ENCODE measurements at places on chromosomes 1 and 21.

DNA sequence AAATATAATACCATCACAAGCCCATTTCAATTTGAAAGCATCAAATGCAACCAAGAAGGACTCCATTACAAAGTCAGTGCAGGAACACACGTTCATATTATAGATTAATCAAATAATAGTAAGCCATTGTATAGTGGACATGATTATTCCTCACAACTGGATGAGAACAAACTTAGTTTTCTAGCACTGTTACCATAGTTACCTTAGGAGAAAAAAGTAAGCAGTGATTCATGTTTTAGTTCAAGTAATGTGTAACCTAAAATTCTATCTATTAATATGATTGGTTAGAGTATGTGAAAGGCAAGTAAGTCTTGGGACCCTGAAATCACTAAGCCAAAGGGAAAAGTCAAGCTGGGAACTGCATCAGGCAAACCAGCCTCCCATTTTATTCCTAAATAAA is 15.2 kb downstream of the SSX2IP start:
- DNase-seq: no peak

GRCh38 chr1:218347723-218348627 is 2.8 kb downstream of the TGFB2 start:
- DNase-seq: no peak

GRCh38 chr1:45112661-45113060 is 93.7 kb downstream of the ZSWIM5 start:
- no peak for DNase-seq

DNA sequence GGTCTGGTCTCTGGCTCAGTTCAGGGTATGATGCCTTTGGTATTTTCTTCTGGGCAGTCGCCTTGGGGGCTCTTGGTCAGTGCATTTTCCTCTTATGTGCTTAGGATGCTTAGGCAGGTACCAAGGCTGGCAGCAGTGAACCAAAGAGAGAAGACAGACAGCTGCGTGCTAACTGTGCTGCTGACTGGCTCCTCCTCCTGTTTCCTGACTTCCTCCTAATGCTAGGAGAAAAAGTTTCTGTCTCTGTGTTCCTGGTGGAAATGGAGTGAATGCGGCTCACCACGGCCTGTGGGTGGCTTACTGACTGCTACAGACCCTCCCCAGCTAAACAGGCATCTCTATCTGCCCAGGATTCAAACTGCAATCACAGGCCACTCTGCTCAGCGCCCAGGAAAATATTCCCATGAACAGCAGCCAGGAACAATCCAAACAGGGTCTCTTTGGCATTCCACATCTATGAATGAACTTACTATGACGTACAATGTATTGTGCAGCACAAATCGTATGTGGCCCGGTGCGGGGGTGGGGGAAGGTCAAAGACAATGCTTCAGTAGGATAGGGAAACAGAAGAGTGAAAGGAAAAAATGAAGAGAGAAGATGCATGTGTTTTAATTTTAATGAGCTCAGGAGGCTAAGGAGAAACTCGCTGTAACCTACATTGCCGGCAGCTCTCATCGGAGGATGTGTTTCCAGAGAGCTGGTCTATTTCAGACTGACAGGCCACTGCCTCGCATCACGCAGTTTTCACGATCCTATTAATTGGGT is 2.8 kb downstream of the ABCG1 start:
- DNase-seq: no peak

GRCh38 chr1:27572679-27573426 is 31.1 kb downstream of the AHDC1 start:
- no peak for DNase-seq

DNA sequence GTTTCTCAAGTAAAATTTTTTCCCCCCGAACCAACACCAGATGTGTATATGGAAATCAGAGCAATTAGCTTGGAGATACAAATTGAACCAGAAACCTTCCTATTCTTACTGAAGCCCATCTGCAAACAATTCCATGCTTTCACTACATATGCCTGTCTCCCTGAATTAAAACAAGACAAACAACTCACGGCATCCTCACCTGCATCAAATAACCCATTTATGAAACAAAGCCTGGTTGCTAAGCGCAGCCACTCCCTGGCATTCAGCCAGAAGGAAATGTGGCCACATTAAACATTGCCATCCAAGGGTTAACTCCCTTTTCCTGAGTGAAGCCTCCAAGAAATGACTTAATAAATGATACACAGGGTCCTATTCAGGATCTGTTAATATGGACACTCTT is 55.3 kb downstream of the APP start:
- peak; percentile 73 for DNase-seq

DNA sequence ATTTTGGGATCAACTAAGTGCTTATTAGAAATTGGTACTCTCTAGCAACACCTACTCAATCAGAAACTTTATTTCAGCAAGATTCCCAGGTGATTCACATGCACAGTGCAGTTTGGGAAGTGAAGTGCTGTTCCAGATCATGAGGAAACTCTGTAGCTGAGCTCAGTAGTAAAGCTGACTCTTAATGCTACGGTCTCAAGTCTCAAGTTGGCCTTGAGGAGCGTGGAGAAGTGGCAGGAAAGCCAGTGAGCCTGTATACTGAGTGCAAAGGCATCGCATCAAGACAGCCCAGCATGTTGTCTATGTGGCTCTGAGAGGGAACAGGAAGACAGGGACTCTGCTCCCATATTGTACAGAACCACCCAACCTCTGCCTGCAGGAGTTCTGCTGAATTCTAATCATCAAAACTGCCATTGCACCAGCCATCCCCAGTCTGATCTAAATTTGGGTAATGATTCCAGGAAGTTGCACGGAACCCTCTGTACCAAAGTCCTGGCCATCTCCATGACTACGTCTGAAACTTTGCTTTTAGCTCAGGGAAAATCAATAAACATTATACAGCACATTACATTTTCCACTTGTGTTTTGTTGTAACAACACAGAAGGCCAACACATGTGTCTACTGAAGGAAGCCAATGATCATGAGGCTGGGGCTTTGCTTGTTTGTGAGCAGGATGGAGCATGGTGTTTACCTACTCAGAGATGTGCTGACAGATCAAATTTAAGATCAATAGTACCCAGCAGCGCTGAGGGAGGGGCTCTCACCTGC is 105.1 kb upstream of the TLR5 start:
- DNase-seq: no peak

DNA sequence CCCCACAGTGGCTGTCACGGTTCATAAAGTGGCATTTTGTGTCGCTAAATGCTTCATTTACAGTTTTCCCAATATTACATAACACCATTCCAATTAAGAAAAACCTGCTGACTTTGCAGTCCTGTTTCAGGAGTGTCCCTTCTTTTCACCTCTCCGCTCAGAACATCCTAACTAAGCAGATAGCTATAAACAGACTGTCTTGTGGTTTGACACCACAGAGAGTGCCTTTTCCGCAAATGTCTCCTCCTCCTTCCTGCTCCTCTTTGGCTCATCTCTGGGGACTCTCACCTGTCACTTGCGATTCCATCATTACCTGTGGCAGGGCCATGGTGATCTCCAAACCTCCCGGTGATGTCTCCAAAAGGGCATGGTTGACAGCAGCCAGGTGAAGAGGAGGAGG is 119.0 kb downstream of the CNIH3 start:
- no peak for DNase-seq

DNA sequence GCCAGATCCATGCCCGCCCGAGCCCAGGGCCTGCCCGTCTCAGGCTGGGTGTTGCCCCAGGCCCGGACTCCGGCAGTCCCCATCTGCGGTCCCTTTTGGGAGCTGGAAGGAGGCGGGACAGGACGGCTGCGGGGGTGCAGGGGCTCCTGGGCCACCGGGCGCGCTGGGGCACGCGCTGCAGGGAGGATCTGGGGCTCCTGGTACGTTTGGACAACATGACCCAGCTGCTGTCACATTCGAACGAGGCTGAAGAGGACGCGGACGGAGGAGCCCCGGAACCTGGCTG is 6.6 kb upstream of the CALML6 start:
- no peak for DNase-seq

- DNase-seq: peak; percentile 53
Observed at GRCh38 chr21:32257962-32258785, 20.7 kb downstream of the MIS18A start.

DNA sequence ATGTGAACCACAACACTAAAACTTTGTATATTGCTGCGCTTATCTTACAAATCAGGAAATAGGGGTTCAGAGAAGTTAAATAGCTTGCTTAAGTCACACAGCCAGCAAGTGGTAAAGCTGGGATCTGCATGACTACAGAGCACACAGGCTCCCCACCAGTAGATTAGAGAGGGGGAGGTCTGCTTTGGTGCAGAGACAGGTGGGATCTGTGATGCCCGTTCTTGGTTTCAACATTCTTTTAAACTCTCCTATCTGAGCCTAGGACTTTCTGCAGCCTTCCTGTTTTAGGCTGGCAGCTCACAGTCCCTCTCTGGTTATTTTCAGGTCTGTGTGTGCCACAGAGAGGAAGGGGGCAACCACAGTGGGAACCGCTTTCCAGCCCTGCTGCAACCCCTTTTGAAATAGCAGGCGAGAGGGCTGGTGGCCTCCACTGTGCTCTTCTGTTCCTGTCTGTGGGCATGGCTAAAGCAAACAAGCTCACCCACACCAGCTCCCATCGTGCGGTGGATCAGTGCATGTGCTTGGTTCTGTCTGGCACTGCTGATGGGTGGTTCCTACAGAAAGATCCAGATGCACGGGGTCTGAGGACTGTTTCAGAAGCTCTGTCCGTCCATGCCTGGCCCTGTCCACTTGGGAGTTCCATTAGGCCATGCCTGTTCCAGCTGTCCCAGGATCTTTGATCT is 1.7 kb upstream of the IL6R start:
- no peak for DNase-seq

GRCh38 chr1:8397511-8397910 is 79.6 kb downstream of the SLC45A1 start:
- DNase-seq: no peak

DNA sequence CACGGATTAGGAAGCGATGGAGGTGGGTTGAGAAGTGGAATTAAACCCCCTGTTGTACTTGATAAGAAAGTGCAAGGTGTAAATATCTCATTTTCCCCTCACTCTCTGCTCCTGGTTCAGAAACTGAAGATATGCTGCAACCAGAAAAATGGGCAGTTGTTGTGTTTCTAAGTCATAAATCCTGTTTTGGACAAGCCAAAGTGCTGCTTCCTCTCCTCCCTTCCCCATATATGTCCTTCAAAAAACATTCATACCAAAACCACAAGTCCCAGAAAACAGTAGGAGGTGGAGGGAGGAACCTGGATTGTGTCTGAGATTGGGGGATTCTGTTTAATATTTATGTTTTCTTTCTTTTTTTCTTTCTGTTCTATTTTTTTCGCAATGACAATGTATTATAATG is 13.6 kb upstream of the ZNF362 start:
- no peak for DNase-seq

GRCh38 chr1:156118177-156118868 is 3.8 kb downstream of the LMNA start:
- no peak for DNase-seq

DNA sequence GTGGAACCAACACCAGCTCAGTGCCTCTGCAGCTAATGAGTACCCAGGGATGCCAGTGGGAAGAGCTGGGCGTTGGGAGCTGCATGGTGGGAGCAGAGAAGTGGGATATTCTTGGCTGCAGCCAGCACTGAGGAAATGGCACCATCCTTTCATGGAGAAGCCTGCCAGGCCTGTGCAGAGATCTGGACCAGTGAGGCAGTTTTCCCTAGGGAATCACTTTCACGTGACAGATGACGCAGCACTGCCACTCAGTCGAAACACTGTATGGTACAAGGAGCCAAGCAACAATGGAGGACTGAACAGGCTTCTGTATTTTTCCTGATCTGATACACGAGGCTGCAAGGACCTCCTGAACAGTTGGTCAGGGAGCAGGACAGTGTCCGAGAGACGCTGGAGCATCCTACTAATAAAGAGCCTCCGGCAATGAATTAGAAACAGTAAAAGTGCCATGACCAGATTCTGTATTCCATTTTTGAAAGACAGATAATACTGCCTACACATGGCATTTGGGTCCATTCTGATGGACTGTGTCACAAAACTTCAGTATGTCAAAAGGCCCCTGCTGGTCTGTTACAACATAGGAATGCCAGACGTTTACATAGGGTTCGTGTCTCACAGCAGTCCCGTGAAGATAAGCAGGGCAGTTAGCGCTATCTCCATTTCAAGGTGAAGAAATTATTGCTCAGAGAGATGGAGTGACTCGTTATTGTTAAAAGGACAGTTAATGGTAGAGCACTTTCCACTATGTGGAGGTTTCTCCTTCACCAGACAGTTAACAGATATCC is 44.0 kb upstream of the LMO4 start:
- no peak for DNase-seq

GRCh38 chr1:5297886-5298239 is 643.5 kb downstream of the AJAP1 start:
- DNase-seq: no peak

- no peak for DNase-seq
Observed at GRCh38 chr21:18960306-18960705, 556.7 kb upstream of the TMPRSS15 start.

- no peak for DNase-seq
Observed at GRCh38 chr1:9441451-9442133, 97.7 kb upstream of the SLC25A33 start.

DNA sequence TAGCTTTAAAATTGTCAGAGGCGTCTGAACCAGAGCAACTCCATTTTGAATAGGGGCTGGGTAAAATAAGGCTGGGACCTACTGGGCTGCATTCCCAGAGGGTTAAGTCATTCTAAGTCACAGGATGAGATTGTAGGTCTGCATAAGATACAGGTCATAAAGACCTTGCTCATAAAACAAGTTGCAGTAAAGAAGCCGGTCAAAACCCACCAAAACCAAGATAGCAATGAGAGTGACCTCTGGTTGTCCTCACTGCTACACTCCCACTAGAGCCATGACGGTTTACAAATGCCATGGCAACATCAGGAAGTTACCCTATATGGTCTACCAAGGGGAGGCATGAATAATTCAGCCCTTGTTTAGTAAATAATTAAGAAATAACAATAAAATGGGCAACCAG is 143.6 kb downstream of the GABPA start:
- no peak for DNase-seq

DNA sequence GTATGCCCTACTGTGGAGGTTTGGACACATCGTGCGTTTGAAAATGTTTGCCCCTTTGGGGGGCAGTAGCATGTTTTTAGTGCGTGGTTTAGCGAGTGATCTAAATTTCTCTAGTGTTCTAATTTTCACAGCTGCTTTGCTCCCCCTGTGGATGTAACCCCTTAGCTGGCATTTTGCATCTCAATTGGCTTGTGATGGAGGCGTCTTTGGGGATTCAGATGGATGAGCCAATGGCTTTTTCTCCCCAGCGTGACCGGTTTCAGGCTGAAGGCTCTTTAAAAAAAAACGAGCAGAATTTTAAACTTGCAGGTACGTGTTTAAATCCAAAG is 836 bp downstream of the CDC7 start:
- no peak for DNase-seq

DNA sequence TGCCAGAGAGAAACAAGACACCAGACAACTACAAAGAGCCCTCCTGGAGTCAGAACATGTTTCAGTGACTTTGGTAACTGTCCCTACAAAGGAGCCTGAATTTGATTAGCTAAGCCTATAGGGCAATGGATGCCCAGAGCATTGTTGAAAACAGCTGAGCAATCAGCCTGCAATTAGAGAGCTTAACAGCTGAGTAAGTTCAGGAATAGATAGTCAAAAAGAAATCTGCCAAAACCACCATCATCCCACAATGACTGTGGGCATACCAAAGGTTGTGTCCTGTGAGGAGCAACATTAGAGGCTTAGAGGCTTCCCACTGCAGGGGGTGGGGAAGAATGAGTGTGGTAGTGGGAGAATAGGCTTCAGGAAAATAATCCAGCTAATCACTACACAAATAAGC is 32.1 kb downstream of the SH3BP5L start:
- no peak for DNase-seq

Data from NCI-H2107 (cell line).